ENCODE measurements at places on chromosomes 1 and 21.

DNA sequence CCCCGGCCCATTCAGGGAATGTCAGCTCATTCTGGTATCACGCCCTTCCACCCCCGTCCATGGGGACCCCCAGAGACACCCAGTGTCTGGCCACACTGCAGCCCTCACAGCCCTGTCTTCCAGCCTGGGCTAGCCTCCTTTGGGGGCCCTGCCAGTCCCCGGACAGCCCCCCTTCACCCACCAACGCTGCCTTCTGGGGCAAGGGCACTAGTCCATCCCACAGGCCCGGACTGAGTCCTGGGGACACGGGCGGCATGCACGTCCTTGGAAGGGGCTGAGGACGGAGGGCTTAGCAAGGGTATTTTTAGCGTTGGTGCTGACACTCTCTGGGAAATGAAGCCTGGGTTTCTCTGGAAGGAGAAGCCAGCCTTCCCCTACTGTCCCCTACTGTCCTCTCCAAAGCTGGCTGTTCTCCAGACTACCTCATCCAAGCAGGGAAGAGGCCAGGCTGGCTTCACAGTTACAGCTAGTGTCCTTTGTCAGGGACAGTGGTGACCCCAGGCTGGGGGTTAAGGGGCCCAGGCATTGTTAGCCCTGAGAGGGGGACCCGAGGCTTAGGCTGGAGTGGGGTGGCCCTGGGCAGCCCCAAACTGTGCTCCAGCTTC is 39.5 kb downstream of the COQ8A start:
- DNase-seq: no peak

- no peak for DNase-seq
Measured at GRCh38 chr1:215589650-215590435, 22.7 kb downstream of the KCTD3 start.

DNA sequence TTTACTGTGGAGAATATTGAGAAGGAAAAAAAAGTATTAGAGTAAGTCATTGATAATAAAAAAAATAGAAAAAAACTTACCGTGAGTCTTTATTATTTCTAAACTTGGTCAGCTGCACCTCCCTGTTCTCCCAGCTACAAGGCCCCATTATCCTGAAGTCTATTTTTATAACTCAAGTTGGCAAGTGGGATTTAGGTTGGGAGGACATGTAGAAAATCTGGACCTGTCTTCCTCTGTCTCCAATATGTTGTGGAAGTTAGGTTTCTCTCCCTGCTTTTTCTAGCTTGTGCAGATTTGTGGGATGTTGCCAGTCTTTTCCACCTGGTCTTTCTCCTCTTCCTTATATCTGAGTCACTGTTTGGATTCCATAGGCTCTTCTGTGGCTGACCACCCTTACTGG is 361.4 kb downstream of the HLX start:
- no peak for DNase-seq

GRCh38 chr1:163191301-163191700 is 11.4 kb downstream of the RGS5 start:
- no peak for DNase-seq
